T-helper 9 cell (primary cell): ENCODE measurements at places on chromosomes 3 and 15.

- DNase-seq: no peak
These were observed 176.0 kb downstream of the CDIN1 start for GRCh38 chr15:36755341-36756000.

DNA sequence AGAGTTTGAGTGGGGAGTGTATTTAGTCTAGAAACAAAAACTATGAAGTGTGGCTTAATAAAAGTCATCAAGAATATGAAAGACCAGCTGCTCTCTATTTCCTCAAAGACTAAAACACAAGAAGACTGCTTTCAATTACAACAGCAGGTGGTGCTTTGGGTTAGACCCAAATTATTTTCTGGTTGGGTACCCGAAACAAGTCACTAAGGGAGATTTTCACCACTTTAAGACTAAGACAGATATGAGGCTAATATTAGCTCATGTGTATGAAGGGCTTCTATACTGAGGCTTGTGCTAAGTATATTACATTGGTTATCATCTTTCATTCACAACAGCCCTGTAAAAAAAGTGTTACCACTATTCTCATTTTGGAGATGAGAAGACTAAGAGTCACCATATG is 43.1 kb downstream of the COL8A1 start:
- DNase-seq: no peak

- DNase-seq: no peak
These were observed 40.6 kb upstream of the CGNL1 start for GRCh38 chr15:57335719-57336118.

DNA sequence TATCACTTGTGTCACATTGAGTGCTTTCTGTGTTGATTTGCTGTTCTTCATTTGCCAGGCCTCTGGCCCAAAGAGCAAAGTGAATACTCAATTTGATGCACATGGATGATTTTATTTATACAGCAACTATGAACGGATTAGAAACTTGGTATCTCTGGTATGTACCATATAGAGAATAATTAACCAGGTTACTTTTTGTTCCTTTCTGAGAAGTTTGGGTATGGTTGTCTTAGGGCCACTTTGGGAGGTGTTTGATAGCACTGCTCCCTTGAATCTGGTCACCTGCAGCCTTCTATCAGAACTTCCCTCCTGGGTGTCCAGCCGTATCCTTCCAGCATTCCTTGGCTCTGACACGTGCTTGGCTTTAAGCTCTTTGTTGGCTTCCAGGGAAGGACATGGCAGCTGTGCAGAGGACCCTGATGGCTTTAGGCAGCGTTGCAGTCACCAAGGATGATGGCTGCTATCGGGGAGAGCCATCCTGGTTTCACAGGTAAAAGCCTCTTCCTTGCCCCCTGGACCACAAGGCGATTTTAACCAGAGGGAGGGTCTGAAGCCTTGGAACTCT is 12.7 kb downstream of the TAGLN3 start:
- no peak for DNase-seq

DNA sequence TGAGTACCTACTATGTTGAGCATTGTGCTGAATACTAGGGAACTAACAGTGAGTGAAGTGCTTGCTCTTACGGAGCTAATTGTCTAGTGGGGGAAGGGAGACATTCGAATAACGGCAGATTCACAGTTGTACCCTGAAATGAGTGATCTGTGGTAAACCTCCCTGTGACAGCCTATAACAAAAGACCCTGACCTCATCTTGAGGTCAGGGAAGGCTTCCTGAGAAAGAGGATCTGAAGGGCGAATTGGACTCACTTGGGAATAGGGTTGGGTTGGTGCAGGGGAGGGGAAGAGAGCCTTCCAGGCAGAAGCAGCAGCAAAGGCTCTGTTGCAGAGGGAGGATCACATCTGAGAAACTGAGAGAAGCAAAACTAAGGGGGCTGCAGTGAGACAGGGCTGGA is 13.2 kb downstream of the HPS3 start:
- no peak for DNase-seq

DNA sequence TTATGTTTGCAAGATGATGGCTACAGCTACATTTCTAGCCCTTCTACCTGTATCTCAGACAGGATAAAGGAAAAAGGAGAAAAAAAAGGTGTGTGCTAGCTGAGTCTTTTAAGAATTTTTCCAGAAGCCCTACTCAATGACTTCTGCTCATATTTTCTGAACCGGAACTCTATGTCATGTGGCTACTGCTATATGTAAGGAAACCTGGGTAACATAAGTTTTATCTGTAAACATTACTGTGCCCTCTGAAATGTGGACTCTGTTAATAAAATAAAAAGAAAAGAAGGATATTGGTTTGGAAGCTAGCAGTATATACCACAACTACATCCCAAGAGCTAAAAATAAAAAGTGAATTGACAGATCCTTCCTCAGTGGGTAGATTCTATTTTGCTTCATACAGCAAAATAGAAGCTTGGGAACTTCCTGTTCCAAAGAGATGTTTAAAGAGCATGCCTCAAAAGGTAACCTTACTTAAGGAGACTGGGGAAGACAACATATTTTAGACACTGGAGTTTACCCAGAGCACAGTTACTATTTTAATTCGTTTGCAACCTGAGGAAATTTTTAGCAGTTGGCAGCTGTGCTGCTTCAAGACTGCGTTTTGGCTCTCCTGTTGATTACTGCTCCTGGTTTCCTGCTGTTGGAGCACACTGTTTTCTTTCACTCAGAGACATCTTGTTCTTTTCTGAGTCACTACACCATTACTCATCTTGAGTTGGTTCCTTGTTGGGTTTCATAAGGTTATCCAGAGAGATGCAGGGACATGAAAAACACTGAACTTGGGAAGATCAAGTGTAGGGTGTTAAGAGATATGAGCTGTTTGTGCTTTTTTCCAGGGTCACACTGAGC is 280.7 kb downstream of the NFKBIZ start:
- DNase-seq: no peak
